Bone marrow (tissue), 2 donors: ENCODE measurements at places on chromosomes 11 and 22.

DNA sequence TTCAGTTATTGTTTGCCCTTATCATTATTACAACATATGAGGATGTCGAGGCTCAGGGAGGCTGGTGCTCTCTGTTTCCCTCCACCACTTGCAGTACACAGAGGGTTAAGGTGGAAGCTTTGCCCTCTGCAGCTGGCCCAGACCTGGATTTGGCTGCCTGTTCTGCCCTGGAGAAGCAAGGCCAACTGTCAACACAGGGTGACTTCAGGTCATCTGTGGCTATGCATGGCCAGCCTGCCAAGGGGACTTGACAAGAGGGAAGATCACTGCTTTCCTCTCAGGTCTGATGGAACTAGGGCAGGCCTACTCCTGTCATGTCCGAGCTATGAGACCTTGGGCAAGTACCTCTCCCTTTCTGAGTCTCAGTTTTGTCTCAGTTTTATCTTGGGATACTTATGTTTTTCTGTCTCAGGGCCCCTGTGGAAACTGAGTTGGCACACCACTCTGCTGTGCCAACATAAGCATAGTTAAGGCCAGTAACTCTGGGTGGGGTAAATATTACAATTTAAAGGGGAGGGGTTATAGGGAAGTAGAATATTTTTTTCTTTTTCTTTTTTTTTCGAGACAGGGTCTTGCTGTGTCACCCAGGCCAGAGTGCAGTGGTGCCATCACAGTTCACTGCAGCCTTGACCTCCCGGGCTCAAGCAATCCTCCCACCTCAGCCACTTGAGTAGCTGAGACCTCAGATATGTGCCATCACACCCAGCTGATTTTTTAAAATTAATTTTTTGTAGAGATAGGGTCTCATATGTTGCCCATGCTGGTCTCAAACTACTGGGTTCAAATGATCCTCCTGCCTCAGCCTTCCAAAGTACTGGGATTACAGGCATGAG is 2.4 kb upstream of the THRSP start:
- DNase-seq: no peak

- DNase-seq: no peak
These were observed 5.1 kb upstream of the B4GALNT4 start for GRCh38 chr11:363948-364761.

GRCh38 chr22:30015229-30015797 is 65.0 kb upstream of the HORMAD2 start:
- DNase-seq: no peak

DNA sequence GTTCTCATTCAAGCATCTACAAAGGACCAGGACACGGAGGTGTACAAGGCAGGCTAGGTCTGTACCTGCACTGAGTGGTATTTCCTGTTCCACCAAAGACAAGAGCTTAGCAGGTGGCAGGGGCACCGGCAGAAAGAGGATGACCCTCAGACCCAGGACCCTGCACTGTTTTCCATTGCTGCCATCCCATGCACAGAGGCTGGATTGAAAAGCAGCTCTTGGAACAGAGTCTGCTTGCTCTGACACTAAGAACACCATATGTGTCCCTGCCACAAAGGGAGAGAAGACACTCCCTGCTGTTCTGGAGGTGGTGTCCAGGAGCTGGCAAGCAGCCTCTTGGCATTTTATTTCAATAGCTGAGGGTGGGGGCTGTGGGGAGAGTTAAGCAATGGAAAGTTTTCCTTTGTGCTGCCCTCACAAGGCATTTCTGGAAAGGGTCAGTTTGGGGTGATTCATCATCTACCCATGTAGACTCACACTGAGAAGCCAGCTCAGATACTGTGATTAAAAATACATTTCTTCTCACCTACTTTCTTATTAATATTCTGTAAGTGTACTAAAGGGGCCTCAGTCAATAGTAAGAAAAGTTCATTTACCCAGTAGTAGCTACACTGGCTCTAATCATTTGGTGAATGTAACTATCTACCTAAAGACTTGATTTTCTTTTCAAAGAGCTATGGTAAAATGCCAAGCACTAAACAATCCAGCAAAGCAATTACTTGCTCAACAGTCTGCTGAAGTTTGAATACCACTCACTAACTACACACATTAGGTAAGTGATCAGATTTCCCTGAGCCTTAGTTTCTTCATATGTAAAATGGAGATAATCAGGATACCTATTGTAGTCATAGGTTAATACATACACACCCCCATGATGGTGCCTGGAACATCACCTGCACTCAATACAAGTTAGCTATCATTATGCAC is 55.2 kb downstream of the SLC1A2 start:
- no peak for DNase-seq

DNA sequence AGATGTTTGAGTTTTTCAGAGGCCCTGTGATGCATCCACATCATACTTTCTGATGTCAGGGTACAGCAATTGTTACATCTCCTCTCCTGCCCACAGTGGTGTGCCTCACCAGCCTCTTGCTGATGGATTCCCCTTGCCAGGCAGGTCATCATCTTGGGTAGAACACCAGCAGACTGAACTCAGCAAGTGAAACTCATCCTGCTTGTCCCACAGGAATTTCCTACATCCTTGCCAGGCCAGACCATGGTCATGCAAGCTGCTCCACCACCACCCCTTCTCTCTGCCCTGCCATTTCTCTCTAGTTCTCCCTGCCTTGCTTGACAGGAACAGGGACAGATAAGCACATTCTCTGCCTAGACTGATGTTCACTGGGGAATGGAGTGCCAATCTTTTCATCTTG is 85.9 kb downstream of the PAX6 start:
- no peak for DNase-seq

DNA sequence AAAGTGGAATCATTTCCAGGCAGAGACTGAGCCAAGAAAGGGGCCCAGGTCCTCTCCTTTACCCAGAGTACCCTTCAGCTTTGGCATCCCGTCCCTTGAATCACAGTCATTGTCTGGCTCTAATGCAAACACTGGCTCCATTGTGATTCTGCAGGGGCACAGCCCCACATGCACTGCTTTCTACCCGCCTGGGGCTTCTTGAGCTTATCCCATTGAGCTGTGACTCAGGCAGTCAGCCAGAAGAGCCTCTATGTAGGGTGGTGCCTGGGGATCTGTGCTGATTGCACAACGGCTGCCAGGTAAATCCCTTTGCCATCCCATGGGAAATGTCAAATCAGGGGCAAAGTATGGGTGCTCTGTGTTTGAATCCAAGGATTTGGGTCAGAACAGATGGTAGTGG is 88.9 kb downstream of the RASSF10 start:
- no peak for DNase-seq

DNA sequence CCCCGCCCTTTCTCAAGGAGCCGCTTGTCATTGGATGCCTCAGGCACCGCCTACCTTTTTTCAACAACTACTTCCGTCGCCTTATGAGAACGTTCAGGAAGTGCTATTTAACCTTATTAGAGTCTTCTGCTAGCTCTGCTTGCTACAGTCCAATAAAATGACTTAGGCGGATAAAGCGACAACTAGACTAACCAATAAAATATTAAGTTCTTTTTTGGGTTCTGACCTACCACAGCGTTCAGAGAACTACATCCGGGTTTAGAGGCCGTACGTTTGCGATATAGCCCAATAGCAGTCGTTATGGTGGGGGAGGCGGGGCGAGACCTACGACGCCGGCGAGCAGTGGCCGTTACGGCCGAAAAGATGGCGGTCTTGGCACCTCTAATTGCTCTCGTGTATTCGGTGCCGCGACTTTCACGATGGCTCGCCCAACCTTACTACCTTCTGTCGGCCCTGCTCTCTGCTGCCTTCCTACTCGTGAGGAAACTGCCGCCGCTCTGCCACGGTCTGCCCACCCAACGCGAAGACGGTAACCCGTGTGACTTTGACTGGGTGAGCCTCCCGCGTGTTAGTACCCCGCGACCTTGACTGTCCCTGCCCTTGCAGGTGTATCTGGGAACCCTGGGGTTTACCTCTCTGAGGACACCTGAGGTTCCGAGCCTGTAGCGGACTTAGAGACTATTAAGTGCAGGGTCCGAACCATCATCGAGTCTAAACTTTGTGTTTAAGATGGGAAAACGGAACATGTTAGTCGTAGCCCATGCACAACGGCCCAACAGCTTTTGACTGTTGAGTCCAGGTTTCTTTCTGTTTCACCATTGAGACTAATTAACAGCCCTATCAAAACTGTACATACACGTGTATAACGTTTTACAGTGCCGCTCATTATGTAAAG is at the start of gene TMX2:
Gene TMX2, plus strand, starts transcription at position 338 of the 895 bp plus-strand sequence. Its CDS starts 26 bp downstream, at position 364.
- DNase-seq: peak; percentile 100

DNA sequence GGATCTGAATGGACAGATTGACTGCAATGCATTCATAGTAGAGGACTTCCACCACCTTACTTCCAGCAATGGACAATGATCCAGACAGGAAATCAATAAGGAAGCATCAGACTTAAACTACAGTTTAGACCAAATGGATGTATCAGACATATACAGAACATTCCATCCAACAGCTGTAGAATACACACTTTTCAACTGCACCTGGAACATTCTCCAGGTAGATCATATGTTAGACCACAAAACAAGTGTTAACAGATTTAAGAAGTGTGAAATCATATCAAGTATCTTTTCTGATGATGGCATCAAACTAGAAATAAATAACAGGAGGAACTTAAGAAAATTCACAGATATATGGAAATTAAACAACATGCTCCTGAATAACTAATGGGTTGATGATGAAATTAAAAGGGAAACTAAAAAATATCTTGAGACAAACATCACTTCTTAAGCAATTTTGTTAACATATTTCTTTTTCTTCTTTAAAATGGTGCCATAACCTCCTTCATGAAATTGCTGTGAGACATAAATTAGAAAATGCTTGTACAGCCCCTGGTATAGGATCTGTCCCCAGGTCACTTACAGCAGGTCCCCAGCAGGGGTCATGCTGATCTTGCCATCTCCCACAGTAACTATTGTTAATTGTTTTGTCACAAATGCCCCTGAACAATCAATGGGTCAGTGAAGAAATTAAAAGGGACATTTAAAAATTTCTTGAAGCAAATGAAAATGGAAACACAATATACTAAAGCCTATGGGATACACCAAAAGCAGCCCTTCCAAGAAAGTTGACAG is 100.0 kb upstream of the OR4B1 start:
- no peak for DNase-seq

DNA sequence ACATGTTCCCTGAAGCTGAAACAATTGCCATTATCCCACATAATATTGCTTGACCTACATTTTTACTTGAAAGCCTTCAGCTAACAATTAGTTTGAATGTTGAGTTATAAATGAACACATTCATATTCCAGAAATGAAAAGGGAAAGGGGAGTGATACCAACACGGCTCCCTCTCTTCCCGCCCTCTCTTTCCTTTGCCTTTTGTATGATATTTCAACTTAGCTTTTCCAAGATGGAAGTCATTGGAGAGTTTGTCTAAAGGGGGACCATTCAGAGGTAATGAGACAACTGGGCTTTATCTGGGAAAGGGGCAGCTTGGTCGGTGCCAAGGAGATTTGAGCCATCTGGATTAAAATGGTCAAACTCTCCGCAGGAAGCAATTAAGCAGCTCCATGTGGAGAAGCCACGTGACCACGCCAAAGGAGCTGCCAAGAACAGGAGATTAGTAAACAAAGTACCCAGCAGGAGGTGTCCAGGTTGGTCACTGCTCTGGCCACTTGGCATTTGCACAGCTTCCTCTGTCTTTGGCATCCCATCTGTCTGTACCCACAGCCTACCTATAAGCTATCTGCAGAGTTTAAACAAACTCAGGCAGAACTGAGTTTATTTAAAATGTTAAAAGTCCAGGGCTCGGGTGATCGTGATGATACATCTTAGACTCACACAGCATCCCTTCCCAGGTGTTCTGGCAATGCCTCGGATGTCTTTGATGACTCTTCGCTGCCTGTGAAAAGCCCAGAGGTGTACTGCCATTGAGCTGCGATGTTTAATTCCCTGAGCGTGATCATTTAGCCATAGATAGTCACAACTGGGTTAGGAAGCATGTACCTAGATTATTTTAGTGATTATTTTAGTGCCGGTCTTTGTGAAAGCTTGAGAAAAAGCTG is 735.9 kb downstream of the NTM start:
- no peak for DNase-seq

GRCh38 chr22:34354071-34354817 is 434.0 kb upstream of the LARGE1 start:
- DNase-seq: no peak

GRCh38 chr22:50739894-50740293 is 1.9 kb downstream of the ACR start:
- no peak for DNase-seq

DNA sequence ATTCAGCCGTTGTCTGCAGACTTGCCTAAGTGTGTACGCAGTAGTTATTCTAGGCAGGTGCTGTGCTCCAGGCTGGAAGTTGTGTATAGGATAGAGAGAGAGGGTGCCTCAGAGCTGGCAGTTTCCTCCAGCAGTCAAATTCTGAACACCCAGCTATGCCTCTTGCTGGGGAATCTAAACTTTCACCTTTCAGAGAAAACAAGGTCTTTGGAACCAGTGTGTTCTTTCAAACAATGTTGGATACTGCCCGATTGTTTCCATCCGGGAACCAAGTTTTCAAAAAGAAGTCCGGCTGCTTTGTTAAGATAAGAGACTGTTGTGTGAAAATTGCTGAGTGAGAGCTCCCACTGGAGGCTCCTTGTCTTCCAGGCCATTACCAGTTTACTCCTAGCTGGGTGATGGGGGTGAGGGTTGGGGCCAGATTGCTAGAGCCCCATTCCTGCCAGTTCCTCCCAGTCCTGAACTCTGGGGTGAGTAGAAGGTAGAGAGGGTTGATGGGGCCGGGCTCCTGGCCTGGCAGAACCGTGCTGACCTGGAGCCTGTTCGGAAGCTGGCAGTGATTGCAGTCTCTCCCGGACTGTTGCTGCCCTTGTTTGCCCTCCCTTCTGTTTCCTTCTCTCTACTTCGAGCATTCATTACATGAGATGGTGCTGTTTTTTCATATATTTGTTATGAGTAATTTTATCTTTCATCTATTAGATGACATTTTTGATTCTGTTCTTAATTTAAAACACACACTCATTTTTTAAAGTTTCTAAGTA is 150.2 kb downstream of the TEAD1 start:
- DNase-seq: no peak

DNA sequence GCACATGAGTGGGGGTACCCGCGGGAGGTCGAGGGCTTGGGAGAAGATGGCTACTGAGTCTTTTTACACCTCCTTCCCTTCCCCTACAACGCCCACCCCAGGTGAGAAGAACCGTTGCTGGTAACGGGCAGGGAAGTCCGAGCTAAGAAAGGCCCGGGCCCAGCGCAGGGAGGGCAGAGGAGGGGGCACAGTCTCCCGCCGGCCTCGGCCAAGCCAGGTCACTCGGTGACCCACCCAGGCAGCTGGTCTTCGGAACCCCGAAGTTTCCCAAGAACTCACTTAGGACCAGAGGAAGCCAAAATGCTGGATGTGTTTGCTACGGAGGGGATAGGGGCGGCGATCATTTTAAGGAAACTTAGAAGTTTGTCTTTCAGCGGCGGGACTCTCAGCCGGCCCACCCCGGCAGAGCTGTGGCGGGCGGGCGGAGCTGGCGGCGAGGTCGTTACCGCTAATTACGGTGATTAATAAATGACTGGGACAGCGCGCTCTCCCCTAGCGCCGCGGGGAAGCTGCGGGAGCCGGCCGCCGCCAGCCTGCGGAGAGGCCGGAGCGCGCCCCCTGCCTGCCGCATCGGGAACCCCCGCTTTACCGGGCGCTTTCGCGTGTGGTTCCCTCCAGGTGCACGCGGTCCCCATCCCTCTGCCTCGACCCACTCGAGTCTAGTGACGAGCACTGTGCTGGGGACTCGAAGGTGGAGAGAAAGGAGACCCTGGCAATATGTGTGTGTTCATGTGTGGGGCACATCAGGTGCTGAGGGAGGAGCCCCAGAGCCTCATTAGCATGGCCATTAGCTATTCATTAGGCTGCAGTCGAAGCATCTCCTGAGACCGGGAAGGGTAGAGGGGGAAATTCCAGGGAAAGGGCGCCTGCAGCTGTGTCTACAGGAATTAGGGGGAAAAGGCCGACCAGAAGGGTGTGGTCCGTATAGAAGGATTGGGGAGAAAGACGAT is 945 bp downstream of the ROBO3 start:
- no peak for DNase-seq

- no peak for DNase-seq
These were observed 61.2 kb upstream of the BLID start for GRCh38 chr11:122177238-122177637.
